Sciatic nerve (tissue), 2 donors: ENCODE measurements at places on chromosomes 3 and 15.

GRCh38 chr15:76193934-76194333, 117.3 kb downstream of the ETFA start:
- no peak for DNase-seq

- no peak for DNase-seq
Measured at GRCh38 chr3:64088408-64089205, 65.3 kb upstream of the PSMD6 start.

- no peak for DNase-seq
Measured at GRCh38 chr3:111694471-111694870, 99.3 kb upstream of the ZBED2 start.

DNA sequence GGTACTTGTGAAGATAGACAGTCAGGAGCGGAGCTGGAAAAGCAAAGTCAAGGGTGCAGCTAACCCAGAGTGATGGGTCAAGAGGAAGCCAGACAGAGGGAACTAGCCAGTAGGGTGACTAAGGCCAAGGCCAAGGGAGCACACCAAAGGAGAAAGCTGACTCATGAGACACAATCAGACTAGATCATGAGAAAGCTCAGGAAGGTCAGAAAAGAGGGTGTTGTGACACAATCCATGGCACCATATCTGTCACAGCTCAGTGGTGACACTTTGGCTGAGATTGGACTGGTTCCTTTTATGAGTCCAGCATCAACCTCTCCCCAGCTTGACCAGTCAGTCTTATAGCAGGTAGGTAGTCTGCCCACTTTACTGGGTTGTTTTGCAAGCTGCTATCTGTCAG, 22.2 kb downstream of the P2RY1 start:
- DNase-seq = no peak

- peak; percentile 82 for DNase-seq
Measured at GRCh38 chr3:53254509-53255422, 1.1 kb downstream of the TKT start.

GRCh38 chr3:164417955-164418354, 660.3 kb downstream of the SI start:
- no peak for DNase-seq
